ENCODE measurements at places on chromosomes 11 and 22.

DNA sequence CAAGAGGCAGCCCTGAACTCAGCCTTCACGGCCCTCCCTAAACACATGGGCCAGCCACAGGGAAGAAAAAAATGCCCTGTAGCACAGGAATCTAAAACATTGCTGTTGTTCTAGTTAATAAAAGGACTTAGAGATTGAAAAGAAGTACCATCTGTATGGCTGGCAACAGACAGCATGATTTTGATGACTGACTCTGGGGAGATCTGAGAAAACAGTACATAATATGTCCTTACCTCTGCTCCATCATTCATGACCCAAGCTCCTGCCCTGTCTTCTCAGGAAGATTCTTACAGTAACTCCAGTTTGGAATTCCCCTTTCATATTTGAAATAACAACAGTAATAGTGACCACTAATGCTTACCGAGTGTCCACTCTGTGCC, 244.2 kb downstream of the ETS1 start:
- DNase-seq, result no peak

DNA sequence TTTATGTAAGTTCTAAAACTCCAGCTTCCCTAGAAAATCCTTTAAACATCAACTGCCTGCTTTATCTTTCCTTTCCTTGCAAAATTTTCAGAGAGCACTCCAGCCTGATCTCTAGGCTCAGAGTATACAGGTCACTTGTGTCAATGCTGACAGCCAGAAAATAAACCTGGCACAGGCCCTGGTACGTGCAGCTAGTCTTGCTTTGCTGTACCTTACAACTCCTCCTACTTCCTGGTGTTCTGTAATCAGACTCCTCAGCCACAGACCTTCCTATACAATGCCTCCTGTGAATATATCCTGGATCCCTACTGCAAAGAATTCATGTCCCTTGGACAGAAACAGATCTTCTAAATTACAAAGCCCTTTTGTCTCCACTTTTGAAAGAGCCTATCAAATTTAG, 24.2 kb upstream of the TMEM123 start:
- DNase-seq, result peak; percentile 30

- DNase-seq, result no peak
These were observed 29.0 kb upstream of the ACCSL start for GRCh38 chr11:44018829-44019228.

DNA sequence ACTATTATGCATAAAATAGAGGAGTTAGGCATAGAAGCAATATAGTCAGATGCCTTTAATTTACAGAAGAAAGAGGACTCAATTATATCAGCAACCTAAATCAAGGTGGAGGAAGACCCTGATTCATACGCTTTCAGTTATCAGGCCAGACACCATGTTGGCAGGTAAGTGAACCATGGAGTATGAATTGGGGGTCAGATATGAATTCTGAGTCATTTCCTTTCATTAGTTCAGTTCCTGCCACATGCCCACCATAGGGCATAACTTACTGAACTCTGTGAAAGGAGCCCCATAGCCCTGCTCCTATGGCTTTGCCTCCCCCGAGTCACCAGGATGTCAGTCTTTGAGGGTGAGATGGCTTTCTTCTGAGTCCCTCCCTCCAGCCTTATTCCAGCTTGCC, 15.1 kb downstream of the PATE2 start:
- DNase-seq, result no peak

DNA sequence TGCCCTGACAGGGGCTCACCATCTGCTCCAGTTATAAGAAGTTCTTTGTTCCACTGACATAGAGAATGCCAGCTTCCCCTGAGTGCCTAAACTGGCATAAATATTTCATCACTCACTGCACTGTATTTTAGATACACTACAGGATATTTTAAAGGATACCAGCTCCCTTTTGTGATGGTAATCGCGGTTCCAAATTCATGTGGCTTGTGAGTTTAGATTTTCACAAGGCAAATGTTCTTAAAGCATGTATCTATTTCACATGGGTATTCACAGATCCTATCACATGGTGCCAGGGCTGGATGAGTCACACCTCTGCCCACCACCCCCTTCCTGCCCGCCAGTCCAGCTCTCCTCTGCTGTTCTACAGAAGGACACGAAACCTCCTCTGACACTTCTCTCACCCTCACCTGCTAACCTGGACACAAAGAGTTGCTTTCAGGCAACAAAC, 105.5 kb downstream of the KCNC1 start:
- DNase-seq, result no peak

- DNase-seq, result no peak
These were observed 34.6 kb upstream of the KCNQ1OT1 start for GRCh38 chr11:2734181-2735052.

GRCh38 chr11:88036701-88037100, 138.5 kb downstream of the RAB38 start:
- no peak for DNase-seq

DNA sequence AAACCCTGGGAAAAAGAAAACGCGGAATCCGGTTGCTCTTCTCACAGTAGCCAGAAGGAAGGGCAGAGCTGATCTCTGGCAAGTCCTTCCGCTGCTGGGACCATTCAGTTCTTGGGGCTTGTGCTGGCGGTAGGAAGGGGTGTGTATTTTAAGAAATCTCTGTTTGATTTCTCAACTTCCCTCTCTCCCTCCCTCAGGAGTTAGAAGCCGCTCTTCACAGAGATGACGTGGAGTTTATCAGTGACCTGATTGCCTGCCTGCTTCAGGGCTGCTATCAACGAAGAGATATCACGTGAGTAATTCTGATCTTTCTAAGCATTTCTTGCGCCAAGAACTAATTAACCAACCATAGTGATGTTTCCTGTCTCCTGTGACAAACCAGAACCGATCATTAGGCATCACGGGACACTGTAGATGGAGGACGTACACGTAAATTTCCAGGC, 85.9 kb upstream of the SLC25A18 start:
- no peak for DNase-seq

DNA sequence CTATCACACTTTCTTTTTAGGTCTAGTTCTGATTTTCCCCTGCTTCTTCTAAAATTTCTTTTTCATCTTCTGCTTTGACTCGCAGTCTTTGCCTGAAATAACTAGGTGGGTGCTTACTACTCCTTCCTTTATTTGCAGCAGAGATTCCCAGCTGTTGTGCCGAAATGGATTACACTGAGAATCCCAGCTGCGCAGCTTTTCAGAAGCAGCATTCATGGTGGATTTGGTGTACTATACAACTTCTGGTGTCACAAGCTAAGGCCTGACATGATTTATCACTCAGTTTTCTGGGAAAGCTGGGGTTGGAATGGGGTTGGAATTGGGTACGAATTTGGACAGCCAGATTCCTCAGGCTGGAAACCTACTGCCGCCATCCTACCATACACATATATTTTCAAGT, 6.0 kb upstream of the XKR3 start:
- no peak for DNase-seq

GRCh38 chr11:133955081-133955891, 1.5 kb downstream of the IGSF9B start:
- peak; percentile 45 for DNase-seq

DNA sequence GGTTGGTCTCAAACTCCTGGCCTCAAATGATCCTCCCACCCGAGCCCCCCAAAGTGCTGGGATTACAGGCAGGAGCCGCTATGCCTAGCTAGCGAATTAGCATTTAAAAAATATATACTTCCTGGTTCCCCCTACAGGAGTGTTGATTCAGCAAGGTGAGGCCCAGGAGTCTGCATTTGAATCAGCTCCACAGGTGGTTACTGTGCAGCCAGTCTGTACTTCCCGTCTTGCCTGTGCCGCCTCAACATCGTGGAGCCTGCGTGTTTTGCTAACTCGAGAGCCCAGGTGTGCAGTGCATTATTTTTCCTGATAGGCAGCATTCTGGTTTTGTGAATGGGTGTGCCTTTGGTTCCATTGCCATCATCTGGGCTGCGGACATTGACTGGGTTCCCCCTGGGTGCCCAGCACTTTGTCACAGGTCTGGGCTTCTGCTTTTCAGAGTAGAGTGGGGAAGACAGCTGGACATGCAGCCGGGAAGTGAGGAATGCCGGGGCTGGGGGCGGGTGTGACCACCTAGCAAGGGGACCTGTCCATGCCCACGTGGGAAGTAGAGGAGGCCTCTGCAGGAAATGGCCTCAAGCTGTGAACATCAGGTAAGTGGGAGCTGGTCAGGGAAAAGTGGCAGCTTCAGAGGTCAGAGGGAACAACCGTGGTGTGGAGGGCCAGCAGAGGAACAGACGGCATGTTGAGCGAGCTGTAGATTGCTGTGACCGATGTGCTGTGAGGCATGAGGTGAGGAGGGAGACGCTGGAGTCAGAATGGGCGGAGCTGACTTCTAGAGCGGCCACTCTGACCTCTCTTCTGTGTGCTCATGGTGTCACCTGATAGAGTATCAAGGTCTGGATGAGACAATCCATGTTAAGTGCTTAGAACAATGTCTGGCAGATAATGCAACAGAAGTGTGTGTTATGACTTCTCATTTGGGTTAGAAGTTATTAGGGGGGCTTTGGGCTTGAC, 42.2 kb downstream of the PPFIA1 start:
- no peak for DNase-seq

DNA sequence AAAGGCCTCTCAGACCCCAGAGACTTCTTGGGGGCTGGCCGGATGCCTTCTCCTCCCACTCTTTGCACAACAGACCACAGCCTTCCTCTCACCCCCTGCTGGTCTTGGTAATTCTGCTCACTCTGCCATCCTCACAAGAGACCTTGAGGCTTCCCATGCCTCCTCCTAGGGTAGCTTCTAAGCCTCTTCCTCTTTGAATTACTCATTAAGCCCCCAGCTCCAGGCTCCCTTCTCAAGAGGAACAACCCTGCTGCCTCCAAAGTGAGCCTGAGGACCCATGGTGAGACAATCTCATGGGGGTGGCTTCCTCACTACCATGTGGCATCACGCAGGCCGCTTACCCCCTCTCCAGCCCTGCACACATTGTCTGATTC, 184.6 kb upstream of the SYT13 start:
- no peak for DNase-seq

GRCh38 chr11:6606471-6607189, 3.1 kb downstream of the ILK start:
- DNase-seq, result peak; percentile 71

DNA sequence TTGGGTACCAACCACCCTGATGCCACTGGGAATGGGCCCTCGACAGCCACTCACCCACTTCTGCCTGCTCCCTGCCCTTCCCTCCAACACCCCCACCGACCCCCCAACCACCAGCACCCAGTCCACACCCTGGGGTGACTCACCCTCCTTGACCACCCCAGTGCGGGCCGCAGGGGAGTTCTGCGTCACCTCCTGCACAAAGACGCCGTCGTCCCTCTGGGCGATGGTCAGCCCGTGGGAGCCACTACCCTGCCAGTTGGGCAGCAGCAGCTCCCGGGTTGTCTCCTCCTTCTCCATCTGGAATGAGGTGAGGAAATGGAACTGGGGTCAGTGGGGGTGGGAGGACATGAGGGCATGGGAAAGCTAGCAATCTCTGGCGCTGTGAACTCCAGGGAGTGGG, 10.8 kb downstream of the AHNAK start:
- DNase-seq, result no peak

- DNase-seq, result peak; percentile 45
These were observed 29.8 kb upstream of the CREB3L1 start for GRCh38 chr11:46247659-46248058.

DNA sequence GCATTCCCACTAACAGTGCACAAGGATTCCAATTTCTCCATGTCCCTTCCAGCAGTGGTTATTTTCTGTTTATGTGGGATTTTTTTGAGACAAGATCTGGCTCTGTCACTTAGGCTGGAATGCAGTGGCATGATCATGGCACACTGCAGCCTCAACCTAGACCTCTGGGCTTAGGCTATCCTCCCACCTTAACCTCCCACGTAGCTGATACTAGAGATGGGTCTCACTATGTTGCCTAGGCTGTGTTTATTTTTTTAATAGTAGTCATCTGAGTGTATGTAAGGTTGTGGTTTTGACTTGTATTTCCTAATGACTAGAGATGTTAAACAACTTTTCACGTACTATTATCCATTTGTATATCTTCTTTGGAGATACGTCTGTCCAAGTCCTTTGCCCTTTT, 74.6 kb downstream of the KCNQ1OT1 start:
- no peak for DNase-seq

DNA sequence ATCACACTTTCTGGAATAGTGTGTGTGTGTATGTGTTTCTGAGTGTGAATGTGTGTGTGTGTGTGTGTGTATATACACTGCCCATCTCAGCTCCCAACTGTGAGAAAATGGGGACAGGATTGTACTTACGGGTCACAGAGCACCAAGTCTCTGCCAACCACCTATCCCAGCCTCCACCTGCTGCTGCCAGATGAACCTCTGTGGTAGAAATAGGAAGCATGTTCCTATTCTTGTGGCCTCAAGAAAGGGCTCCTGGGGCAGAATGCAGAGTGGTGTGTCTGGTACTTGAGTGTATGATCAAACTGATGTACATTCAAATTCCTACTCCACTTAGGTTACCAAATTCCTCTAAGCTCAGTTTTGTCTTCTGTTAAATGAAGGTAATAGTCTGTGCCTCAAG, 14.6 kb downstream of the UBASH3B start:
- no peak for DNase-seq

GRCh38 chr11:61495801-61496601, 12.5 kb upstream of the LRRC10B start:
- DNase-seq, result no peak

DNA sequence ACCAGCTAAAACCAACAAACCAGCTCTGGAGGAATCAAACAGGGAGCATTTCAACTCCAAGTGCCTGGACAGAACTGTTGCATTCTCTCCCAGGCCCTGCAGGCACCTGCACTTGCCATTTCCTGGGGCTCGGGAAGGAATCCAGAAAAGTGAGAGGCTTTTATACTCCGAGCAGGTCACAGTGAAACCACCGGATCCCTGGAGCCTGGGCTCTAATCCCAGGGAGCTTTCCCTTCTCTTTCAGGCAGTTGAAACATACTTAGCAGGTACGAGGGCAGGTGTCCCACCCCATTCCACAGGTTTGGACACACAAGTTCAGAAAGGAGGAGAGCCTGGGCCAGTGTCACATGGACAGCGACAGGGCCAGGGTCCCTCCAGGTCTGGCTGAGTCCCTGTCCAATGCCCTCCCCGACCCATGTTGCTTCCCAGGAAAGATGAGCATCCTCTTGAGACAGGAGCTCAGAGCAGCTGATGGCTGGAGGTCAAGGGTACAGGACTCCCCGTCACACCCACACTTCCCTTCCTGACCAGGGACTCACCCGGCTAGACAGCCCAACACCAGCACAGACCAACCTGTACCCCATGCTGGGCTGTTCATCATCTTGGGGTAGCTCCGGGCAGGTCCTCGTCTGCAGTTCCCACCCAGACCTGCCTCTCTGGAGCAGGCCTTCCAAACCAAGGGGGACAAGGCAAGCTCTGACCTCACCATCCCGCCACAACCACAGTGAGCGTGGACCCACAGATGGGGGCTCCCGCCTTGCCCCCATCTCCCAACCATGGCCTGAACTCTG, 49.9 kb upstream of the CD5 start:
- DNase-seq, result no peak

All from CD4-positive, alpha-beta T cell treated with Interleukin-21 for 1 hour (primary cell).